Endothelial cell (in vitro differentiated cells): ENCODE measurements at places on chromosomes 2 and 18. TPM values are rescaled to one million over a fixed set of nuclear protein-coding genes. Genes with fewer than 3 reads are reported as not detected.

GRCh38 chr2:212984129-212984528, 167.3 kb downstream of the IKZF2 start:
- H3K4me1 ChIP-seq, result peaks cover 6% of the 10 kb centered on the region
- no peaks in the 10 kb centered on the region for H3K36me3 ChIP-seq
- H3K27me3 ChIP-seq, result no peaks in the 10 kb centered on the region
- no peak overlapping the region for H3K27ac ChIP-seq
- no peak for DNase-seq

DNA sequence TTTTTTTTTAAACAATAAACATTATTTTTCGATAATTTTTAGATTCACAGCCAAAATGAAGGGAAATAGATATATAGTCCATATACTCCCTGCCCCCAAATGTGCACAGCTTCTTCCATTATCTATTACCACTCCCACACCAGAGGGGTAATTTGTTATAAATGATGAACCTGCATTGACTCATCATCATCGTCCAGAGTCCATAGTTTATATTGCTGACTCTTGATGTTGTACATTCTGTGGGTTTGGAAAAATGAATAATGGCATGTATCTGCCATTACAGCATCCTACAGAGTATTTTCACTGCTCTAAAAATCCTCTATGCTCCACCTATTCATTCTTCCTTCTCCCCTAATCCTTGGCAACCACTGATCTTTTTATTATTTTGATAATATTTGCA, 121.5 kb downstream of the LTBP1 start:
- no peak overlapping the region for H3K27ac ChIP-seq
- H3K4me1 ChIP-seq, result peaks cover 9% of the 10 kb centered on the region
- H3K36me3 ChIP-seq, result peaks cover 34% of the 10 kb centered on the region

GRCh38 chr2:198698230-198698629, 759.5 kb downstream of the SATB2 start:
- no peak overlapping the region for H3K27ac ChIP-seq
- no peak overlapping the region for H3K4me3 ChIP-seq
- no peak for DNase-seq
- H3K4me1 ChIP-seq, result no peaks in the 10 kb centered on the region

- no peak for DNase-seq
- H3K36me3 ChIP-seq, result peaks cover 11% of the 10 kb centered on the region
- H3K27ac ChIP-seq, result no peak overlapping the region
- peaks cover 59% of the 10 kb centered on the region for H3K4me1 ChIP-seq
These were observed 195.8 kb downstream of the NDUFA10 start for GRCh38 chr2:239829326-239829725.

DNA sequence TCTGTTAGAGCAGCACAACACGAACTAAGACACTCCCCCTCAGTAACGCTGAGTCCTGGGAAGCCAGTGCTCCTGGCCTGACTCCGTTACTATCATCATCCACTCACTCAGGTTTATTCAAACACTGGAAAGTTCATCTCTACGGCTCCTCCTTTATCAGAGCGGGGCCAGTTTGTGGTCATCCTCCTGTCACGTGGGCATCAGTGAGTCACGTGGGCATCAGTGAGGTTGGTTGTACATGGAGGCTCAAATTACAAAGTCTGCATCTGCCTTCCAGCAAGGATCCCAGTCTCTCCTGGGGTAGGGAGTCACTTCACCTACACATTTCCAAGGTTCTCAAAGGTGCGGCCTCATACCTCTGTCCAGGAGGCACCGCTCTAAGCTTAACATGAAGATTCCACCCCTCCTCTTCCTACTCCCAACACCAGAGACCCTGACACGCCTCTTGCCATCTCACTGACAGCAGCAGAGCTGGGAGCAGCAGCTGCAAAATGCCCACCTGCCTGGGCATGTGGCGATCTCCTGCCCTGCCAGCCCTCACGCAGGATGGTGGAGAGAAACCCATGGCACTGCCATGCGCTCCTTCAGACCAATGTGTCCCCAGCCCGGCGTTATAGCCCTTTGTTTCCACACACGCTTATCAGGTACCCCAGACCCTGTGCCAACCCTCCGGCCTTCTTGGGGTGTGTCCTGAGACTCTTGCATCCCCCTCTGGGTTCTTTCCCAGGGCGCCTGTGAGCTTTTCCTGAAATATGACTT, 99.2 kb upstream of the PTPRM start:
- DNase-seq, result no peak
- H3K27me3 ChIP-seq, result peaks cover 7% of the 10 kb centered on the region
- H3K36me3 ChIP-seq, result no peaks in the 10 kb centered on the region
- peaks cover 33% of the 10 kb centered on the region for H3K4me1 ChIP-seq

GRCh38 chr2:169761251-169761969, 27.8 kb downstream of the KLHL23 start:
- no peak overlapping the region for H3K27ac ChIP-seq
- peaks cover 12% of the 10 kb centered on the region for H3K36me3 ChIP-seq
- no peak for DNase-seq
- no peaks in the 10 kb centered on the region for H3K4me1 ChIP-seq

DNA sequence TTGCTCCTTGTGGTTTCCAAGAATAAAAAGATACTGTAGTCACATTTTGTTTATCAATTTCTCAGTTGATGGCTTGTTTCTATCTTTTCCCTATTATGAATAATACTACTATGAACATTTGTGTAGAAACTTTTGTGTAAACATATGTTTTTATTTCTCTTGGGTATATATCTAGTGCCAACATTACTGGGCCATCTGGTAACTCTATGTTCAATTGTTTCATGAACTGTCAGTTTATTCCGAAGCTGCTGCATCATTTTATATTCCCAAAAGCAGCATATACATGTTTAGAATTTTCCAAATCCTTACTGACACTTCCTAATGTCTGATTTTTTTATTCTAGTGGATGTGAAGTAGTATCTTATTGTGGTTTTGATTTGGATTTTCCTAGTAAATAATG, 737.6 kb upstream of the TMEFF2 start:
- no peaks in the 10 kb centered on the region for H3K36me3 ChIP-seq
- H3K27me3 ChIP-seq, result peaks cover 2% of the 10 kb centered on the region
- no peak overlapping the region for H3K27ac ChIP-seq

DNA sequence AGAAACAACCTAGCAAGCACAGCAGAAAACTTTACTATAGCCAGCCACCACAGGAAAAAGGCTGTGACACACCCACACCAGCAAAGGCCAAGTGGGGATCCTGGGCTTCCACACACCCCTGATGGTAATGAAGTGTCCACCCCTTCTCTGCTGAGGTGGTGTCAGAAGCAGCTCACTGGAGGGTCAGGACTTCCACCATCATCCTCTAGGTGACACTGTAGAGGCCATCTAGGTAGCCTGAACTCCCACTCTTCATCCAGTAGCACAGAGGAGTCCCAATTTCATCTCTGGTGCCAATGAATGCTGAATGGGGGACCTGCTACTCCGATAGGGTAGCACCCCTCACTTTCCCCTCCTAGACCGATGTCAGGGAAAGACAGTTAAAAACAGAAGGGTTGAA, 1544.4 kb downstream of the LRP1B start:
- H3K4me3 ChIP-seq, result no peak overlapping the region
- H3K27me3 ChIP-seq, result no peaks in the 10 kb centered on the region
- H3K36me3 ChIP-seq, result no peaks in the 10 kb centered on the region

DNA sequence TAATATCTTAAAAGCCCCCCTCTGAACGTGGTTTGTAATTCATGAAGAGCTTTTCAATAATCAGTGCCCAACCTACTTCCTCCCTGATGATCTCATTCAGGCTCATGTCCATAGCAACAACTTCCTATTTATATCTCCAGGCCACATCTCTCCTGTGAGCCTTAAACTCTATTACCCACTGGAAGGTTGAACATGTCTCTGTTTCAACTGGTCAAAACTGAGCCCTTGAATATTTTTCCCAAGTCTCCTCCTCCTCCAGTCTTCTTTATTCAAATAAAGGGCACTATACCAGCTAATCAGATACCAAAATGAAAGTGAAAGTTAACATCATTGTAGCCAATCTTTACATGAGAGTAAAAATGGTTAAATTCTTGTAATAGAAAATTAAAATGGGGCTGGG, 63.7 kb upstream of the ITGA4 start:
- no peaks in the 10 kb centered on the region for H3K36me3 ChIP-seq
- H3K27ac ChIP-seq, result peak overlapping the region; percentile 79
- DNase-seq, result no peak
- no peak overlapping the region for H3K4me3 ChIP-seq

TTN gene
- 3.8 TPM for total RNA-seq

ITGB6 gene
- total RNA-seq, result not detected

PRKAG3 gene
- not detected for total RNA-seq

MYO7B gene
- total RNA-seq, result 0.90 TPM

C2orf81 gene
- 5.0 TPM for total RNA-seq

LRP2 gene
- total RNA-seq, result 0.23 TPM
